ENCODE measurements at places on chromosomes 11 and 22.

DNA sequence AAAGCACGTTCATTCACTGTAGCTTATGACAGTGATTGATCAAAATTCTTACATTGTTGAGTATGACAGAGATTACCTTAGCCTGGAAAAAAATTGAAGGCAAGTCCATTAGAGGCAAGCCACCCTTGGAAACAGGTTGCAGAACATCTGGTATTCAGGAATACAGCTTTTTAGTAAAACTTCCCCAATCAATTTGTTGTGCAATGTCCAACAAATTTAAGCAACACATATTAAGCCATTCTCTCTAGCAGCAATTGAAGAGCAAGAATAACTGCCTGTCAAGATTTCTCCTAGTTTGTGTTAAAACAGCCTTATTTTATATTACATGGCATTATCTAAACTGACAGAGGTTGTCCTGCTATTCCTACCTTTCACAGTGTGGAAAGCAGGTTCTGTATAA lies 37.0 kb downstream of the BCL2L13 start:
- DNase-seq: no peak

GRCh38 chr11:119361056-119361787 lies 14.7 kb upstream of the MFRP start:
- peak; percentile 73 for DNase-seq

- DNase-seq: no peak
These were observed 721.7 kb downstream of the DLG2 start for GRCh38 chr11:84905411-84905810.

- no peak for DNase-seq
These were observed 93.3 kb downstream of the KCNQ1 start for GRCh38 chr11:2537896-2538724.

DNA sequence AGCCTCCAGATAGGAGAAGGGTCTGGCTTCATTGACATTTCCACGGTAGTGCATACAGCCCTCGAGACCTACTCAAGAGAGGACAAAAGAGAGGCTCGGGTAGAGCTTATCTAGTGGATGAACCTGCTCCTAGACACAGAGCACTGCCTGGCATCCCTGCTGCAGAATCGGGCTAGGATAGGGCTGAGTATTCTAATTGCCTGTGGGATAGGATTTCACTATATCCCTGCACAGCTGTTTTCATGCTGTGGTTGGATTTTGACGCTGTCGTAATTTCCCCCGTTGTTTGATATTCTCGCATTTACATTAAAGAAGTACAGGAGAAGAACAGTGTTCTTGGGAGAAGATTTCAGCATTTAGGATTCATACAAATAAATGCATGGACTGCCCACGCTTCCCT lies 107.8 kb downstream of the KIRREL3 start:
- DNase-seq: no peak

GRCh38 chr11:57340039-57340615 lies 2.0 kb downstream of the P2RX3 start:
- DNase-seq: peak; percentile 58

DNA sequence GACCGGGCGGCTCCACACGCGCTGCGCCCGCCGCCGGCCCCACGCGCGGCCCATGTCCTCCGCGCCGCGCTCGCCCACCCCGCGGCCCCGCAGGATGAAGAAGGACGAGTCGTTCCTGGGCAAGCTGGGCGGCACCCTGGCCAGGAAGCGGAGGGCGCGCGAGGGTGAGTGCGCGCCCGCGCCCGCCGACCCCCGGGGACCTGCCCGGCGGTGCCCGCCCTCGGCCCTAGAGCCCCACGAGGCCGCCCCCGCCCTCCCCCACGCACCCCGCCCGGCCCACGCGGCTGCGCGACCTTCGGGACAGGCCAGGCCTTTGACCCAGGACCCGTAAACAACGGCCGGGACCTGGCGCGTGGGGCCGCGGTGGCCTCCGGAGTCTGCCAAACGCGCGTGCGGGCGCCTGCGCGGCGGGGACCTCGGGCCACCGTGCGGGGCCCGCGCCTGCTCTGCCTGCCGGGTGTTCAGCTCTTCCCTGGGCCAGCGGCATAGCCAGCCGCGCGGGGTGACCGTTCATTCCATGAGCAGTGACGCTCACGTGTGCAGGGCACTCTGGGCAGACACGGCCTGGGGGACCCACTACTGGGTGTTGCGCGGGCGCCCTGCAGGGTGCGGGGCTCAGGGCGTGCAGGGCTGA lies at the start of gene PARVB:
Gene PARVB (plus strand): TSS at position 15 of the 634 bp plus-strand sequence. CDS start 38 bp downstream, at position 53.
- DNase-seq: peak; percentile 5

- DNase-seq: no peak
These were observed 3.1 kb downstream of the TNNT3 start for GRCh38 chr11:1922481-1923081.

GRCh38 chr22:35769974-35770373 lies 52.3 kb downstream of the APOL5 start:
- no peak for DNase-seq

DNA sequence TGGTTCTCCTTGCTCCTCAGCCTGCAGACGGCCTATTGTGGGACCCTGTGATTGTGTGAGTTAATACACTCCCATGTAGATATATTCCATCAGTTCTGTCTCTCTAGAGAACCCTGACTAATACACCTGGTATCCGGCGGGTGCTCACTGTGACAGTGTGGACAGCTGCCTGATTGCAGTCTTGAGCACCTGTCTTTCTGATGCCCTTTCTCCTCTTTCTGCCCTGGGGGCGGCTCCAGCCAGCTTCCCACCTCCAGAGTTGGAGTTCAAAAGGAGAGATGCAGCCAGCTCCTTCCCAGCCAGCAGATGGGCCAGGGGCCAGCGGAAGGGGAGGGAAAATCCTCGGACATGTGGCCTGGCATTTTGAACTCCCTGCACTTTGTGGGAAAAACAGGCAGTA lies 15.0 kb downstream of the SMIM38 start:
- DNase-seq: no peak

DNA sequence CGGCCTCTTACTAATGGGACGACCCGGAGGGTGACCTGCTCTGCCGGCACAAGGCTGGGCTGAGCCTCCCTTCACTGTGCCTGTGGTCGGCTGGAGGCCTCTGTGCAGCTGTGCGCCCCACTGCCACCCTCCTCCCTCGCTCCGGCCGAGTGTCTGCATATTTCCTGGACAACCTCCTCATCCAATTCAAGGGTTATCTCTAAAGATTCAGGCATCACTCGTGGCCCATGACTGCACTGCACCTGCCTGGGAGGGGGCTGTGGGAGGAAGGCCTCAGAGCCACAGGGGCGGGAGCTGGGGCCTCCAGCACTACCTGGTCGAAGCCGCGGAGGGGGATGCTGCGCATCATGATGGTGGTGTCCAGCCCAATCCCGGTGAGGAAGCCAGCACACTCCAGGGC lies 43.1 kb upstream of the GNB1L start:
- DNase-seq: no peak

- DNase-seq: no peak
These were observed 1041.8 kb downstream of the LRRC4C start for GRCh38 chr11:40417627-40418026.

DNA sequence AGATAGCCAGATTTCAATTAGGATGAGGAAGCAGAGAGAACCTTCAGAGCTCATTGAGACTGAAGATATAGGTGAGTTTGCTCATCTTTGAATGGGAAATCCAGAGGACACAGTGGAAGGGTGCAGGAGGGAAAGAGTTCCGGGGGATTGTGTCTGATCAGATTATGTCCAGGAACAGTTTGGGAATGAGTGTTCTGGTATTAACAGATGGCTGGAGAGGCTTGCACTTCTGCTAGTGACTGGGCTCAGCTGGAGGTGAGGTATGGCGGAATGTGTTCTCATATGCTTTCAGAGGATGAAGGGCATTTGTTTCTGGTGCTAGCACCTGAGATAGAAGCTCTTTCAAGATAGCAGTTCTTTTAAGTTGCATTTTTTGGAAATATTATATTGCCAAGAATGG lies 27.6 kb downstream of the ALKBH3 start:
- DNase-seq: no peak

GRCh38 chr22:37273126-37273845 lies 9.0 kb upstream of the CYTH4 start:
- DNase-seq: peak; percentile 10

- DNase-seq: no peak
These were observed 419.8 kb upstream of the CCDC179 start for GRCh38 chr11:23280088-23280487.

- no peak for DNase-seq
These were observed 106.1 kb downstream of the GGTLC2 start for GRCh38 chr22:22750335-22751042.

- DNase-seq: no peak
These were observed 153.4 kb upstream of the CADM1 start for GRCh38 chr11:115657586-115657985.

DNA sequence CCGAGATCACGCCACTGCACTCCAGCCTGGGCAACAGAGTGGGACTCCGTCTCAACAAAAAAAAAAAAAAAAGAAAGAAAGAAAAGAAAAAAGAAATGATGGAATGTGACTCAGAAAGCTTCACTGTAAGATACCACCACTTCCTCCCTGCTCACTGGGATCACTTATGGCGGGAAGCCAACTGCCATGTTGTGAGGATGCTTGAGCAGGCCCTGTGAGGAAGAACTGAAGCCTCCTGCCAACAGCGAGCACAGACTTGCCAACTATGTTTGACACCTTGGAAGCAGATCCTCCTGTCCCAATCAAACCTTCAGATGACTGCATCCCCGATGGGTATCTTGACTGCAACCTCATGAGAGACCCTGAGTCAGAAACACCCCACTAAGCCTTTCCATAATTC lies 8.3 kb downstream of the SEC14L6 start:
- no peak for DNase-seq

DNA sequence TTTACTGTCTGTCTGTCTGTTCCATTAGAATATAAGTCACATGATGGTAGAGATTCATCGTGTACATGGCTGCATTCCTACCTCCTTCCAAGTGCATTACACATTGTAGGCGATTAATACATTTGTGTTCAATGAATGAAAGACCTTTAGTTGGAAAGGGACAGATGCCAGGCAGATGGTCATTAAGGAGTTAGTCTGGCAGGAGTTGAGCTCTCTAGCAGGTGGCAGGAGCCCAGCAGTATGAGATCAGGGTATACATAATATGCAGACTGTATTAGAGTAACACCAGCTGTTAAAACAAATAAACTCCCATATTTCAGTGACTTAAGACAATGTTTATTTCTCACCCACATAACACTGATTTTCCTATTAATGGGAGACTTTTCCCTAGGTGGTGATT lies 147.7 kb upstream of the LARGE1 start:
- no peak for DNase-seq

DNA sequence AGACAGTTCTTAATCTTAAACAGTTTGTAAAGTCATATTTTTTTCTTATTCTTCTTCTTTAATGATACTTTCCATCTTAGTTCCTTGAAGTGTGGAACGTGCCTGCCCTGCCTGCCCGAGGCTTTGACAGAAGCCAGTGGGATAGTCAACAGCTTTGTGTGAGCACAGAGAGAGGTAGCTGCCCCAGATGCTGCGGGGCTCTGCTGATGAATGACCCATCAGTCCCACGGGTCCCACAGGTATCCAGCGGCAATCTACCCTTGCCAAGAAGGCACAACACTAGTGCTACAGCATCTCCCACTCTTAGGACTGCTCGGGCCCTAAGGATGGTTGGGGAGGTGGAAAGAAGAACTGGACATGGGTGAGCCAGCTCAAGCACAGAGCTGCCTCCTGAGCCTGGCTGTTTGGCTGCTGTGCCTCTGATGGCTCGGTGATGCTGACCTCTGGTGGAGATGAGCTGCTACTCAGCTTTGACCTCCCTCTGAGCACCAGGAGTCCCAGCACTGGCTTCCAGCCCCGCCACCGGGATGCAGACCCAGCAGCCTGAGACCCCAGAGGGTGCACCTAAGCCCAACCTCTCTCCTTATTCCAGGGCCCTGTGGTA lies 11.8 kb upstream of the APLNR start:
- DNase-seq: peak; percentile 33

DNA sequence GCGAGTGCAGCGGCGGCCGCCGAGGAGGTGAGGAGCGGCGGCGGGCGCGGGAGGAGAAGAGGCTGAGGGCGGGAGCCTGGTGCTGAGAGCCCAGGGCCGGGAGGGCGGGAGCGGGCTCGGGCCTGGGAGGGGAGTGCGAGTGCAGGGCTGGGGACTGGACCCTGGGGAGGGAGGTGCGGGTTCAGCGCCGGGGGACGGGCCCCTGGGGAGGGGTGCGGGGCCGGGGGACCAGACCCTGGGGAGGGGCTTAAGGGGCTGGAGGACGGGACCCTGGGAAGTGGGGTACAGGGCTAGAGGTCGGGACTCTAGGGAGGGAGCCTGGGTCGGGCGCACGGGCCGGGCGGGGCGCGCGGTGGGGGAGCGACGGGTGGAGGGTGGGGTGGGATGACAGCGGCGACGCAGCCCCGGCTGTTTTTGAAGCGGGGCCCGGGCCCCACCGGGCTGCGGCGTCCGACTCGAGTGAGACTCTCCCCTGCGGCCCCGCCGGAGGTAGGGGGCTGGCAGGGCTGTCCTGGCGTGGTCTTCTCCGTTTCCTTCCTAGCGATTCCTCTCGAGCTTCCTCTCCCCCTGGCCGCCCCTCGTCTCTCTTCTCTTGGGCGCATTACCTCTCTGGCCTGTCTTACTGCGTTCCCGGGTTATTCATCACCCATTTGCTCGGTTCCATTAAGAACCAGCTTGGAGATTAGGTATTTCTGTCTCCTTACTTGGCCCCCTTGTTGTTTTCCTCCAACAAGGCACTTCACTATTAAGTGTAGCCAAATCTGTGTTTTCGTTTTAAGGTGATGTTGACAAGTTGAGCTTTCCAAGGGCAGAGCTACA lies 754 bp downstream of the NUP50 start:
- DNase-seq: no peak

DNA sequence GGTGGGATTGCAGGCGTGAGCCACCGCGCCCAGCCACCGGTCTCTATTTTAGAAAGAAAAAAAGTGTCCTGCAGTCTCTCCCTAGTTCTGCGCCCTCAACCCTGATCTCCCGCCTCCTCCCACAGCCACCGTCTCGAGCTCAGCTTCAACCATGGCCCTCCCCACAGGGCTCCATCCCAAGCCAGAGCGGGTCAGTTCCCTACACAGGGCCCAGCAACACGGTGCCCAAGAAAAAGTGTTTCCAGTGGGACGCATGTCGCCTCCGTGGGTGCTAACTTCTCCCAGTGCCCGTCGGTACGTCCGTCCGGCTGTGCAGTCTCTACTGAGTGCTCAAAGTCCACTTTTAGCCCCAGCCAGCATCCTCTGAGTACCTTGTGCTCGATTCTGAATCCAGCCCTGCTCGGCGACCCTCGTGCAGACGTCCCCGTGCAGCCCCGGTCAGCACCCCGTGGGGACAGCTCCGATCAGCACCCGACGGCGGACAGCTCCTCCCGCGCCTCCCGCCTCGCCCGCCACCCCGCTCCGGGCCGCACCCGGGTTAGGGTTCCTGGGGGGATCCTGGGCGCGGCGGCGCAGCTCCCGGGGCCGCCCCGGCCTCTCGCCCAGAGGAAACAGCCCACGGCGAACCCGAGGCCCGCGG lies 657 bp upstream of the MAPK8IP2 start:
- DNase-seq: peak; percentile 46

GRCh38 chr11:1466784-1467183 lies 19.8 kb downstream of the MOB2 start:
- DNase-seq: no peak

GRCh38 chr22:37283393-37283937 lies 1.2 kb downstream of the CYTH4 start:
- no peak for DNase-seq

GRCh38 chr11:61855939-61856680 lies 28.0 kb downstream of the FADS2 start:
- no peak for DNase-seq
